ENCODE measurements at places on chromosomes 4 and X.

- DNase-seq = no peak
Measured at GRCh38 chrX:40173143-40174000, 75.6 kb upstream of the BCOR start.

GRCh38 chrX:68061206-68061535, 372.1 kb downstream of the OPHN1 start:
- DNase-seq = no peak

DNA sequence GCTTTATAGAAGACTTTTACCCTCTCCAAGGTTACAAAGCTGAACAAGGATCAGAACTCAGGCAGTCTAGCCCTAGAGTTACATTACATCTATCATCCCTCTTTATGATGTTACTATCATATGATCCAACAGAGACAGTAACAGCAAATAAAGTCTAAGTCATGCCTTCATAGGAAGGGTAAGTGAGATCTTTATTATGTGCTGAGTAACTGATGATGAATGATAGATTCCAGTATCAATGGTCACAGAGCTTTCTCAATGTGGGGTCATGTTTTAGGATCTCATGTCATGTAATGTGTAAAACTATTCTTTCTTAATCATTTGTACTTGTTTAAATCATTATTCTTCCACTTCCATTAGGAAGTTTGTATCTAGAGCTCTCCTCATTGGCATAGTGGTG, 22.8 kb downstream of the ELOVL6 start:
- DNase-seq = no peak

DNA sequence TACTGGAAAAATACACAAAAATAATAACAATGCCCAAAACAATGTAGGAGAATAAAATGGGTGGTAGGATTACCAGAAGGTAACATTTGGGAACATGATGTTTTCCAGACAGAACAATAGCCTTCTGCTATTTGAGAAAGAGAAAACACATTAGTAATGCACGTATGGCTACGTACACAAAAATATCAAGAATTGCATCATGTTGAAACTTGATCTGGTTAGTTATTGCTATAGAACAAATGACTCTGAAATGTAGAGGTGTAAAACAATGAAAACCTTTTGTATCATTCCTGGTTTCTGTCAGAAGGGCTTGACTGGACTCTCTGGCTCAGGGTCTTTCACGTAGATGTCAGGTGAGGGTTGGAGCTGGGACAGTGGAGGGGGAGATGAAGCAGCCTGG, 1040.0 kb downstream of the FAT4 start:
- DNase-seq = no peak

Data from T follicular helper cell (primary cell).